ENCODE measurements at places on chromosomes 5 and 9.

DNA sequence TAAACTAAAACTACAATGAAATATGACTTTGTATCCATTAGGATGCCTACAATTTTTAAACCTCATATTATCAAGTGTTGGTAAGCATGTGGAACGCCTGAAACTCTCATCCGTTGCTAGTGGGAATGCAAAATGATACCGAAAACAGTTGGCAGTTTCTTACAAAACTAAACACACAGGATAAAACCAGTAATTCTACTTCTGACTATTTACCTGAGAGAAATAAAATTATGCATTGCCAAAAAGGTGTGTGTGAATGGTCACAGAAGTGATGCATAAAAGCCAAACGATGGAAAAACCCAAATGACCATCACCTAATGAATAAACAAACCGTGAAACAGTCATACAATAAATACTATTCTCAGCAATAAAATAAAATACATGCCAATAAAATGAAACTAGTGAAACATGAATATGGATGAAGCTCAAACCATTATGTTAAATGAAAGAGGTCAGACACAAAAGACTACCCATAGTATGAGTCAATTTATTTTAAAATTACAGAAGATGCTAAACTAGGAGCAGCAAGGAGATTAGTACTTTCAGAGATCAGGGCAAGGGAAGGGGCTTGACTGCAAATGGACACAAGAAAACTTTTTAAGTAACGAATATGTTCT, 13.4 kb downstream of the AUH start:
- DNase-seq = no peak

DNA sequence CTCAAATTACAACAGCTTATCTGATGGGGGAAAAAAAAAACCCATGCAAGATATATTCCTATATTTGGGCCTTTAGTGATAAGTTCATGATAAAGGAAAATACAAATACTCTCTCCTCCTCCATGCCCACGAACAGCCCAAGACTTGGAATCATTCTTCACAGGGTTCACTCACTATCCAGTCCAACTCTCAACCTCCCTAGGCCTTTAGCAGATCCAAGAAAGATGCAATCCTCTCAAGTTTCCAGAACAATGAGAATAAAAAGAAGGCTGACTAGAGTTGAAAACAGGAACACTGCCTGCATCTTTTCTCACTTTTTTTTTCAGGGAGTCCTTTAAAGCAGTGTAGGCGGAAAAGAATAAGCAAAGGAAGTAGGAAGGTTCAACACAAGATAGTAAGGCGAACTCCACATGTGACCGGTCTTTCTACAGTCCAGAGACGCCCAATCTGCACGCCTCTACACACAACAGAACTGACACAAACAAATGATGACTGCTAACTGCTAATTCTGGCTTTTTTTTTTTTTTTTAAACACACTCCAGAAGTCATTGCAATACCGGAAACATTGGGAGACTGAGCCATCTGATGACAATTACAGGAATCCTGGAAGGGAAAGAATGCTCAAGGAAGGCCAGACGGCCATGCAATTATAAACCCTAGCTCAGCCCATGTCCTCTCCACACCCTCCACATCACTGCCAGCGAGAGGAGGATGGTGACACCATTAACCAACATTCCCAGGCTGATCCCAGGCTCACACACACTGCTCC, 75.4 kb downstream of the BNC2 start:
- no peak for DNase-seq

DNA sequence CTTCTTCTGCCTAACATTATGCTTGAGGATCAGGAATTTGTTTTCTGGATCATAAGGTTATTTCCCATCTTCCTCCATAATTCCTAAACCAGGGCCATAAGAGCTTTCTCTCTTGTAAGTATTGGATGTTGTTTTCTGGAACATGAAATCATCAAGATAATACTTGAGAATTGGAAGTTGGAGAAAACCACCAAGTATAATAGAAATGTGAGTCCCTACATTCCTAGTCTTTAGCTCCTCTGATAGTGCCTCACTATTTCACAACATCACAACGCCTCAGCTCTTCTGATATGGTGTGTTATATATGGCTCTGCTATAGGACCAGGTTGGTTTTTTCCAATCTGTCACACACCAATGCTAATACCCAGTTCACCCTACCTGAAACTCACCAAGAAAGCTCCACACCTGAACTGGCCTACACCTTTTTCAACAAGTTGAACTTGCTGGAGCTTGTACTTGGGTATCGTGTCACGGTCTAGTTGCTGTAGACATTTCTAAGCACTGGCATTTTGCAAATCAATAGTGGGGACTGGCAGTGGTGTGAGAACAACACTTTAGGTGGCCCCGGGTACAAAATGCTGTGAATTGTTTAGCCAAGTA, 141.1 kb downstream of the ACTBL2 start:
- no peak for DNase-seq

DNA sequence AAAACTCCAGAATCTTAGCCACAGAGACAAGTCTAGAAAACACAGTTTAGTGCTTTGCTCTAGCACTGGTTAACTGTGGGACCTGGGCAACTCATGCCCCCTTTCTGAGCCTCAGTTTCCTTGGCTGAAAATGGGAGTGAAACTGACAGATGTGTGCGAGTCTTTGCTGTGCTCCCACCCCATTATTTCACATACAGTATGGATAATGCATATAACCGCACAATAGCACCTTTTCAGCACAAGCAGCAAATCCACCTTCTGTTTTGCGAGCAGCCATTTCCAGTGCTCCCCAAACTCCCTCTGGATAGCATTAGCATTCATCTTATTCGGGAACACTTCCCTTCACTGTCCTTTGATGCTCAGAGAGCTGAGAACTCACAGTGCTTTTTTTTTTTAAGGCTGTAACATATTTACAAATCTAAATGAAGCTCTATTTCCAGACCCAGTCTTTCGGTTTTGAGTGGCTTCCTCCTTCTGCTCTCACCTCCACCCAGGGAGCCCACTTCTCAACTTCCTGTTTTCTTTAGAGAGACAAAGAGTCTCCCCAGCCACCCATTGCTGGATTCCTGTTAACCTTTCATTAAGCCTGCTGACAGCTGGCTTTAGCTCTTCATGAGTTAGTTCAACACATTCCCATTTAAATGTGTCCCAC, 49.2 kb downstream of the TIMD4 start:
- DNase-seq = no peak

DNA sequence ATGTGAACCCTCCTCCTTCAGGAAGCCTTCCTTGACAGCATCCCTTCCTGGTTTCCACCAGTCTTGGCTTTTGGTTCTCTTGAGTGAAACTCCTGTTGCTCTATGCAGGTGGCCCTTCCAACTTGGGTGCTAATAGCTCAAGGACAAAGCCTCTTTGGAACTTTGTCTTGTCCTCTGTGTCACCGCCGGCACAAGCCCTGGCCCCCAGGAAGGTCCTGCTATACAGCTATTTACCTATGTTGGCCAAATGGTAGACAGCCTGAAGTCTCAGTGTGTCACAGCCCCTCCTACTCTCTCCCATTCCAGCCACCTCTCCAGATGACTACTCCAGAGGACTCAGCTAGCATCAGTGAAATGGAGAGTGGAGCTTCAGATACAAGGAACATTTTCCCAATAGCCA, 94.7 kb upstream of the ZNF618 start:
- DNase-seq = no peak
